ENCODE measurements at places on chromosomes 3 and 15.

DNA sequence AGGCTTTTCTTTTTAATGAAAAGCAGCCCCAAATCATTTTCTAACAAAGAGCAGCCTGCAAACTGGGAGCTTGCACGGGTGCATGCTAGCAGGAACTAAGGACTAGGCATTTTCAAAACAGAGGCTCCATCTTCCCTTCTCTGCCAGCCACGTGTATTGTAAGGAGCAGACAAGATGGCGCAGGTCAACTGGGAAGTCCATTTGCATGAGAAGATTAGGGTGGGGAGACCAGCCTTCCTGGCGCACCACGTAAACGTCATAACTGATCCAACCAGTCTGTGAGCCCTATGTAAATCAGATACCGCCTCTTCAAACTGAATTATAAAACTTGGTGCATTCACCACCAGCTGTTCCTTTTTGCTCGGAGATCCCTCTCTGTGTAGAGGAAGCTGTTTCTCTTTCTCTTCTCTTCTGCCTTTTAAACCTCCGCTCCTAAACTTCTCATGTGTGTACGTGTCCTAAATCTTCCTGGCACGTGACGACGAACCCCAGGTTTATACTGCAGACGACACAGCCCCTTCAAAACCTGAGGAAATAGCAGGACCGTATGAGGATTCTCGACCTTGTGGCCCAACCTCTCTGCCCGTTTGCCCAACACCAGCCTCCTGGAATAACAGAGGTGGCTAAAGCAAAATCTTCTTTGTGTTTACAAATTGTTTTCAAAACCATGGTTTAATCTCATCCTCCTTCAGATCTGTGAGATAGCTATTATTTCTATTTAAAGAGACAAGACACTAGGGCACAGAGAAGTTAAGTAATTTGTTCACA, 26.4 kb upstream of the SLC30A4 start:
- DNase-seq, result no peak

- DNase-seq, result no peak
These were observed 38.9 kb upstream of the SSR3 start for GRCh38 chr3:156593814-156594213.

DNA sequence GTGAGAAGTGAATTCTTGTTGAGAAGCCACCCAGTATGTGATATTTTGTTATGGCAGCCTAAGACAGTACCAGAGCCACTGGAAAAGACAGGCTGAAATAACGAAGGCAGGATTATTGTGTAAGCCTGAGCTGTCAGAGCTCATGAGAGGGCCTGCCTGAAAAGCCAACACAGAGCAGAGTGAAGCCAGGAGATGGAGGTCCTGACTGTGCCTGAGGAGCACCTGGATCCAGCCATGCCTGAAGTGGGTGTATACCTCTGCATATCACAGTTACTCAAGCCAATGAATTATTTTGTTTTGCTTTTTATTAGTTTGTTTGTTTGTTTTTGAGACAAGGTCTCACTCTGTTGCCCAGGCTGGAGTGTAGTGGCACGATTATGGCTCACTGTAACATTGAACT, 4.1 kb upstream of the CMTM7 start:
- no peak for DNase-seq

GRCh38 chr3:171896316-171896715, 53.2 kb downstream of the TMEM212 start:
- no peak for DNase-seq

DNA sequence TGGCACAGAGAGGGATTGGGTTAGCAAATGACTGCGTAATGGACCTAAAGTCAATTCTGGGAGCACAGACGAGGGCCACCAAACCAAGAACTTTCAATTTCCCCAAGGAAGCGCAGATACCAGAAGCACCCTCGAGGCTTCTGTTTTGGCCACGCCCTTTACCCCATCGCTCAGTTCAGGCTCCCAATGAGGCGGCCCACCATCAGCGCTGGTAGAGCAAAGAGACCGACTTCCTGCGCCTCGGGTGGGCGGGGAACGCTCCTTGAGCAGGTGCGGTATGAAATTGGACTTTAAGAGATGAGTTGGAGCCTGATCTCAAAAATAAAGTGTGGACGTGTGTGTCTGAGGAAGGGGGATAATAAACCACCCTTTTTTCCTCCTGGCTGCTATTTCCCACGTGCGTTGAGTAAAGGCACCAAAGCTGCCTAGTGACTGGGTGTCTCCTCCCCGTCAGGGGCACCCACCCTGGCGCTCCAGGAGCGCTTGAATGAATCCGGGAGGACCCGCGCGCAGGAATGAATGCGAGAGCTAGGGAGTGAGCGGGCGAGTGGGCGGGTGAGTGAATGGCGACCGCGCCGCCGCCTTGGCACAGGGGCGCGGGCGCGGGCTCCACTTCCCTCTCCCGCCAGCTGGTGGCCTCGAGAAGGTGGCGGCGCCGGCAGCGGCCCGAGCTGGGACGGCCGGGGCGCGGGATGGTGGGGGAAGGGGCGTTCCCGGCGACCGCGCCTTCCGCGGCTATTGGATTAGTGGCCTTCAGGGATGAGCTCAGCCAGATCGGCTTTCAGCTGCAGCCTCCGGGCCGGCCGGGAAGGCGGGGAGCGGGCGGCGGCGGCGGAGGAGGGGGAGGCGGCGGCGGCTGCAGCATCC, at the start of gene SPSB4:
TSS of gene SPSB4 (plus strand) at position 772 of the 867 bp plus-strand sequence. CDS start 14,758 bp downstream, outside the sequence.
- DNase-seq, result no peak

- DNase-seq, result no peak
These were observed 41.3 kb downstream of the FEZF2 start for GRCh38 chr3:62332017-62332416.

DNA sequence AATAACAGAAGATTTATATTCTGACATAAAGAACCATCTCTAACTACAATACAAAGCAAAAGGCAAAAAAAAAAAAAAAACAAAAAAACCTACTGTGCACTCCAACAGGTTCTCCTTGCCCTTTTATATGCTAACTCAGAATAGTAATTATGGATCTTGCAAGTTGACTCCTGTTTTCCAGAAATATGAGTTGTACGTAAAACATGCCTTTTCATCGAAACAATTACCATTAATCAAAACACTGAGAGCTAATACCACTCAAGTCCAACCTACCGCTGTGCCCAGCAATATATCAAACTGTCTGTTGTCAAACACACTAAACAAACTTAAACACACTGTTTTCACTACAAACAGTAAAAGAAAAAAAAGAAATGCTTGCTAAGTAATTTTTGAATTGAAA, 389.8 kb downstream of the TBC1D5 start:
- DNase-seq, result no peak

- peak; percentile 70 for DNase-seq
These were observed 2.5 kb upstream of the FBN1 start for GRCh38 chr15:48647962-48648361.

GRCh38 chr3:65596029-65596300, 442.8 kb downstream of the MAGI1 start:
- DNase-seq, result no peak

- DNase-seq, result peak; percentile 43
These were observed 271.9 kb downstream of the SUCLG2 start for GRCh38 chr3:67382536-67382935.
